B cell (primary cell): ENCODE measurements at places on chromosomes 2 and 18.
A peak's percentile ranks its signal among the peaks of the same experiment; 100 is the strongest.

GRCh38 chr2:142973160-142973821 is 95.8 kb downstream of the KYNU start:
- H3K4me3 ChIP-seq, result no peak overlapping the region
- H3K4me1 ChIP-seq, result peaks cover 3% of the 10 kb centered on the region
- no peak for DNase-seq

DNA sequence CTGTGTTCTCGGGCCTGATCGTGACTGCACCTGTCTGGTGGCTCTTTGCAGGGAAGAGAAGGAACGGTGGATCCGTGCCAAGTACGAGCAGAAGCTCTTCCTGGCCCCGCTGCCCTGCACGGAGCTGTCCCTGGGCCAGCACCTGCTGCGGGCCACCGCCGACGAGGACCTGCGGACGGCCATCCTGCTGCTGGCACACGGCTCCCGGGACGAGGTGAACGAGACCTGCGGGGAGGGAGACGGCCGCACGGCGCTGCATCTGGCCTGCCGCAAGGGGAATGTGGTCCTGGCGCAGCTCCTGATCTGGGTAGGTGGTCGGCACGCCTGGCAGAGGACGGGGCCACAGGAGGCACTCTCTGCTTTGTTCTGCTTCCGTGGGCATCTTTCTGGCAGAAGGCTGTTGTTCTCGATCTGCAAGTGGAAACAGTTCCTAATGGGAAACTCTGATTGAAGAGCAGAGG is 48.0 kb downstream of the GBX2 start:
- no peaks in the 10 kb centered on the region for H3K36me3 ChIP-seq
- H3K4me3 ChIP-seq, result no peak overlapping the region
- H3K27ac ChIP-seq, result no peak overlapping the region

- peaks cover 2% of the 10 kb centered on the region for H3K36me3 ChIP-seq
- no peaks in the 10 kb centered on the region for H3K27me3 ChIP-seq
- DNase-seq, result peak; percentile 90
Measured at GRCh38 chr2:230416061-230416721, at the start of gene SP100. Gene SP100 (plus strand): TSS chr2:230416201. CDS start chr2:230416297, 96 bp downstream.

- no peak overlapping the region for H3K27ac ChIP-seq
- DNase-seq, result no peak
- no peak overlapping the region for H3K4me3 ChIP-seq
- H3K36me3 ChIP-seq, result no peaks in the 10 kb centered on the region
Measured at GRCh38 chr2:58479535-58480140, 238.5 kb upstream of the FANCL start.

DNA sequence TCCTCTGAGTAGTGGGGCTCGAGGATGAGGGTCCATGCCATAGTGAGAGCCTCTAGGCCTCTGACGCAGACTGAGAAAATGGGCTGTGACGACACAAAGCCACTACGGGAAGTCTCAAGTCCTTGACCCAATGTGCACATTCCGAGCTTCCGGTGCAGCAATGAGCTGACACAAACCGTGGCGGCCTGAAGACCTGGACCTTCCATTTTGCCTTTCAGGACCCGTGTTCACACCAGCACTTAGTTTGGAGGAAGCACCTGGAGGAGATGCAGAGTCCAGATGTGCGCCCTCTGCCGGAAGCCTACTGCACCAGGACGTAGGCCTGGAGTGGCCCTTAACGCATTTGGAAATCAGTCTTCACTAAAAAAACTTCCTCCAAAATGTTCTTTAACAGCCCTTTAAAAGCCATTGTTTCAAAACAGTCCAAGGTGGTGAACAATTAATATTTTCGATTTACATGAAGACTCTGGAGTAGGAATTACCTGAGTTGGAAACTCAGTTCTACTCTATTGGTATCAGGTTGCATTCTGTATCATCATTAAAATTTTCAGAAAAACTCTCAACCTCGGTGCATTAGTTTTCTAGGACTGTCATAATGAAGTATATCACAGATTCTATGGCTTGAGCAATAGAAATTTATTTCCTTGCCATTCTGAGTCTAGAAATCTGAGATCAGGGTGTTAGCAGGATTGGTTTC is 33.9 kb downstream of the BMP10 start:
- no peaks in the 10 kb centered on the region for H3K36me3 ChIP-seq
- no peak overlapping the region for H3K27ac ChIP-seq
- no peaks in the 10 kb centered on the region for H3K27me3 ChIP-seq
- peak; percentile 78 for DNase-seq
- peaks cover 42% of the 10 kb centered on the region for H3K4me1 ChIP-seq

DNA sequence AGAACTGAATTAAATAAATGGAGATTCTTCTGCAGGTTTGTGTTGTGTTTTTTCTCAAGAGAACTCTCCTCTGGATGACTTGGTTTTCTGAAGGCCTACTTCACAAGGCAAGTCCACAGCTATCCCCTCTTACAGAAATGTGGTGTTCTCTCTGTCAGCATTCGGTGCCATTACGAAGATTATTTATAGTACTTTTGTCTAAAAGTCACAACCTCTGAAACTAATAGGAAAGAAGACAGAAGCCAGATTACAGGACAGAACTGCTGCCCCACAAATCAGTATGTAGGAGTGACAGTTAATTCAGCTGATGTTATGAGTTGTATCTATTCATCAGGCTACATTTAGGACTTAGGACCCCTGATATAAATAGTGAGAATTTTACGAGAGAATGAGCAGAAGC is 413.5 kb downstream of the TMX3 start:
- no peaks in the 10 kb centered on the region for H3K36me3 ChIP-seq
- H3K27me3 ChIP-seq, result no peaks in the 10 kb centered on the region
- H3K4me3 ChIP-seq, result no peak overlapping the region
- H3K4me1 ChIP-seq, result no peaks in the 10 kb centered on the region
- no peak for DNase-seq

- no peaks in the 10 kb centered on the region for H3K27me3 ChIP-seq
- no peaks in the 10 kb centered on the region for H3K4me1 ChIP-seq
- no peak for DNase-seq
- H3K36me3 ChIP-seq, result no peaks in the 10 kb centered on the region
- no peak overlapping the region for H3K27ac ChIP-seq
- H3K4me3 ChIP-seq, result no peak overlapping the region
Measured at GRCh38 chr2:133498662-133499585, 69.3 kb downstream of the NCKAP5 start.

- no peak overlapping the region for H3K4me3 ChIP-seq
- H3K4me1 ChIP-seq, result peaks cover 14% of the 10 kb centered on the region
- H3K27me3 ChIP-seq, result no peaks in the 10 kb centered on the region
Measured at GRCh38 chr18:63079114-63079513, 240.5 kb downstream of the BCL2 start.

DNA sequence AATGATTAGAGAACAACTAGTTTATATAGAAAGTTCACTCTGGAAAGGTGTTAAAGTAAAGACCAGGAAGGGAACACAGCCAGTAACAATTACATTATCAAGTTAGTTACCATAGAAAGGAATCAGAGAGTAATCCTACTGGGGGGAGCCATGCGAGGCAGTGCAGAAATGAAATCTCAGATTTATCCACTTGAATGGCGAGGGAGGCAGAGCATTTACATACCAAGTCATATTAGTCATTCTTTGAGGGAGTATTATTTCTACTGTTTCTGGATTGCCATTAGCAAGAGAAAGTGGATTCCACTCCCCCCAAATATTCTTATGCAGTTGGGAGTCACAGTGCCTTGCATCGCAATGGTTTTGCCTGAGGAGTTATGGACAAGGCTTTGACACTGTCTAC is 472.7 kb upstream of the TRIB2 start:
- H3K4me1 ChIP-seq, result no peaks in the 10 kb centered on the region
- no peaks in the 10 kb centered on the region for H3K36me3 ChIP-seq
- H3K4me3 ChIP-seq, result no peak overlapping the region
- no peak for DNase-seq

- H3K4me1 ChIP-seq, result no peaks in the 10 kb centered on the region
- no peaks in the 10 kb centered on the region for H3K36me3 ChIP-seq
- H3K27me3 ChIP-seq, result no peaks in the 10 kb centered on the region
- no peak overlapping the region for H3K4me3 ChIP-seq
- H3K27ac ChIP-seq, result no peak overlapping the region
Measured at GRCh38 chr18:56388571-56388970, 249.8 kb downstream of the TXNL1 start.

DNA sequence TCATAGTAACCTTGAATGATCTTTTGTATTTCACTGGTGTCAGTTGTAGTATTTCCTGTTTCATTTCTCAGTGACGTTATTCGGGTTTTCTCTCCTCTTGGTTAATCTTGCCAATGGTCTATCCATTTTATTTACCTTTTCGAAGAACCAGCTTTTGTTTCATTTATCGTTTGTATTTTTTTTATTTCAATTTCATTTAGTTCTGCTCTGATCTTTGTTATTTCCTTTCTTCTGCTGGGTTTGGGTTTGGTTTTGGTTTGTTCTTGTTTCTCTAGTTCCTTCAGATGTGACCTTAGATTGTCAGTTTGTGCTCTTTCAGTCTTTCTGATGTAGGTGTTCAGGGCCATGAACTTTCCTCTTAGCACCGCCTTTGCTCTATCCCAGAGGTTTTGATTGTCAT is 36.7 kb downstream of the SP140 start:
- peak overlapping the region; percentile 41 for H3K27ac ChIP-seq
- H3K4me3 ChIP-seq, result no peak overlapping the region
- peaks cover 34% of the 10 kb centered on the region for H3K4me1 ChIP-seq
- no peaks in the 10 kb centered on the region for H3K27me3 ChIP-seq
- peaks cover 67% of the 10 kb centered on the region for H3K36me3 ChIP-seq

DNA sequence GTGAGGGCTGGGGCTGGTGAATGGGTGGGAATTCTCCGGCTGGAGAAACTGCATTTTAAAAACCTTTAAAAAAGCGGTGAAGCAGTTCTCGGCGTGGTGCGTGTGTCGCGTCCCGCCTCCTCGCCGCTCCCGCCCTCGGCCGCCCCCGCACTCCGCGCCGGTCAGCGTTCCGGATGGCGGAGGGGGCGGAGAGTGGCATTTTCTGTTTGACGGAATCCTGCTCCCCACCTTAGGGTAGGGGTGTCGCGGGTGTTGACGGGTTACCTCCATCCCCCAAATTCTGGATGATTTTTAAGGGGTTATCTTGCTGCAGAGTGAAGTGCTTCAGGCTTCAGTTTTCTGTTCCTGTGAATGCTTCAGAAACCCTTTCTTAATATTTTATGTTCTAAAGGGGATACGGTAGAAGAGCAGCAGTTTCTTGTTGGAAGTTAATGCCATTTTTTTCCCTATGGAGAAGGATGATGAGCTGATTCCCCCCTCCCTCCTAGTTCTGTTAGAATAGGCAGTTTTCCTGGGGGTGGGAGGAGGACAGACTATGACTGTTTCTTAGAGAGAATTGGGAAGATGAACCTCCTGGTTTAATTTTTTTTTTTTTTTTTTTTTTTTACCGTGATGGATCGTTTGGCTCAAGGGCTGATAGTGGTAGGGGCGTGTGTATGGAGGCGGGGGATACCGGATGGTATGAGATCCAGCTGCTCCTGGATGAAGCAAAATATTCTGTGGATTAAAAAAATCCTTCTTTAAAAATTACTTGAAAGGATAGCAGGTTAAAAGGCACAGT is 756 bp downstream of the ABI2 start:
- H3K27me3 ChIP-seq, result no peaks in the 10 kb centered on the region
- peak; percentile 52 for DNase-seq
- H3K27ac ChIP-seq, result no peak overlapping the region
- H3K4me1 ChIP-seq, result peaks cover 14% of the 10 kb centered on the region
- H3K4me3 ChIP-seq, result peak overlapping the region; percentile 80
- H3K36me3 ChIP-seq, result no peaks in the 10 kb centered on the region

GRCh38 chr2:120348737-120349439 is 3.0 kb downstream of the INHBB start:
- no peaks in the 10 kb centered on the region for H3K27me3 ChIP-seq
- peaks cover 15% of the 10 kb centered on the region for H3K4me1 ChIP-seq
- H3K27ac ChIP-seq, result no peak overlapping the region
- no peak for DNase-seq

GRCh38 chr2:7539760-7540159 is 622.5 kb downstream of the RNF144A start:
- H3K36me3 ChIP-seq, result no peaks in the 10 kb centered on the region
- no peak overlapping the region for H3K4me3 ChIP-seq
- H3K4me1 ChIP-seq, result no peaks in the 10 kb centered on the region
- DNase-seq, result no peak
- no peak overlapping the region for H3K27ac ChIP-seq
- no peaks in the 10 kb centered on the region for H3K27me3 ChIP-seq

GRCh38 chr18:27967913-27968824 is 208.8 kb downstream of the CDH2 start:
- no peaks in the 10 kb centered on the region for H3K36me3 ChIP-seq
- no peaks in the 10 kb centered on the region for H3K4me1 ChIP-seq
